AG09319 (cell line): ENCODE measurements at places on chromosomes 7 and 10.

DNA sequence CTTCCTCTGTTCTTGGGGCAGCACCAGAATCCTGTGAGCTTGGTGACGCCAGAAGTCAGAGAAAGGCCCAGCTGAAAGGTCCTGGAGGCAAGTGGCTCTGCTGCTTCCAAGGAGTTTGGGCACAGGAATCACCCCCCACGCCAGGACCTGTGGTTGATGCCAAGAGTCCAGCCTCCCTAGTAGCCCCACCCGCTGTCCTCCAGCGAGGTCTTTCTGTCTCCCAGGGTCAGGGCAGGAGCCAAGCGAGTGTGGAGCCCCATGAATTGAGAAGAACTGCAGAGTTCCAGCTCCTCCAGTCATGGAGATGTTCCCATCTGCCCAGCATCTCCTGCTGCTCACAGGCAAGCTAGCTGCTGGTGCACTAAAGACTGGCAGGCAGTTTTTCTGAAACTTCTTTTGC, 631.7 kb upstream of the MGMT start:
- DNase-seq: no peak

DNA sequence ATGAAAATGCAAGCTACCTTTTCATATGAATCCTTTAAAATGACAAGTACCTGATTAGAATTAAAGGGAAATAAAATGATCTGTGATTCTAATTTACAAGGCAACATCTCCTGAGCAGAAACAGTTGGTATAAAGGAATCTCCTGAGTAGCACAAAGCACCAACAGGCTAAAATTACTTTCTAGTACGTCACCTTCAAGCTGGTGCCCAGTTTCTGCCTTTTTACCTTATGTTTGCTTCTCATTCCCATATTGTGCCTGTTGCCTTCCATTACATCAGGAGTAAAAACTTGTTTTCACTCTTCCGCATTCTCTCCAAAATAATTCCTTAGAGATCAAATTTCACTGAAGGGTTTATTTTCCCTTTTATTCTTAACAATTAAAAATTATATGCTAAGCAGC, 587.1 kb upstream of the KCND2 start:
- no peak for DNase-seq

DNA sequence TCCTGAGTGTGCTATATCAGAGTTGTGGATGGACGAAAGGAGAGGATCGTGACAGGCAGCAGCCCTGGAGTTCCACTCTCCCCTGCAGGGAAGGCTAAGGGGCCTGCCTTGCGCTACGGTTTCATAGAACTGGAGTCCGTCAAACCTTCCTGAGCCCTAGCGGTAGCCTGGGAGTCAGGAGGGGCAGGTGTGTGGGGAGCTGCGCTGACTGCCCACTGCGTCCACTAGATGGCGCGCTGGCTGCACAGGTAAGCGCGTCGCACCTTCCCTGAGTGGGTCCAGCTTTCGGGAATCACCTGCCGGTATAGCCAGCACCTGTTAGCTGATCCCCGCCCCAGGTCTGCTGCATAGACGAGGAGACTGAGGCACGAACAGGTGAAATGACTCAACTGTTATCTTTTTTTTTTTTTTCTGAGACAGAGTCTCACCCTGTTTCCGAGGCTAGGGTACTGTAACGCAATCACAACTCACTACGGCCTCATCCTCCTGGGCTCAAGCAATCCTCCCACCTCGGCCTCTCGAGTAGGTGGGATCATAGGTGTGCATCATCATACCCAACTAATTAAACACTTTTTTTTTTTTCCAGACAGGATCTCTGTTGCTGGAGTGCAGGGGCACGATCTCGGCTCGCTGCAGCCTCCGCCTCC, 20.2 kb upstream of the BAIAP2L1 start:
- no peak for DNase-seq

- peak; percentile 66 for DNase-seq
These were observed 273.3 kb upstream of the LRGUK start for GRCh38 chr7:133853706-133854276.

DNA sequence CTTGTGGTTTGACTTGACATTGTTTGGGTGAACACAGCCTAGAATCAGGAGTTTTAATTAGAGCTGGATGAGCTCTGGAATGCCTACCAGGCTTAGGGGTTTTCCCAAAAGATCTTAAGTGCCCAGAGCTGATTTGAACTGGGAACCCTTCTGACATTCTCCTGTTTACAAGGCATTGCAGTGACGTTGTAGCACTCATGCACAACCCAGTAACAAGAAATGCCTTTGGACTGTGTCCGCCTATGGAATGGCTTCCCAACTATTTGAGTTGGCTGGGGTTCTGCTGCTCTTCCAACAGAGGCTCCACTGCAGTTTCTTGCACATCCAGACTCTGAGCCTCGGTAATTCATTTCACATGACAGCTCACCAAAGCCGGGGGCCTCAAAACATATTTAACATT, 76.7 kb upstream of the MKX start:
- DNase-seq: peak; percentile 75

DNA sequence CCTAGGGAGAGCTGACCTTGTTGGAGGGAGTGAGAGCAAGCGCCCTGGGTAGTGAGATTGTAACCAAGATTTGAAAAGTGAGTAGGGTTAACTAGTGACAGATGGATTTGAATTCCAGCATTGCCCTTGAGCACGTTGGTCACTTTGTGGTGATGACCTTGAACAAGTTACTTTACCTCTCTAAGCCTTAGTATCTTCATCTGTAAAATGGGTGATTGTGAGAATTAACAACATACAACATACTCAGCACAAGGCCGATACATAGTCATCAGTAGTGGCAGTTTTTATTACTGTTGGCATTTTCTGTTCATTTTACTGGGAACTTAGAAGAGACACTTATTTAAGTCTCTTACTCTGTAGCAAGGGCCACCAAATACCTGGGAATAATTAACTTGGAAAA, 25.5 kb downstream of the SNX10 start:
- no peak for DNase-seq

GRCh38 chr7:116698930-116699721, 27.1 kb downstream of the MET start:
- DNase-seq: no peak

DNA sequence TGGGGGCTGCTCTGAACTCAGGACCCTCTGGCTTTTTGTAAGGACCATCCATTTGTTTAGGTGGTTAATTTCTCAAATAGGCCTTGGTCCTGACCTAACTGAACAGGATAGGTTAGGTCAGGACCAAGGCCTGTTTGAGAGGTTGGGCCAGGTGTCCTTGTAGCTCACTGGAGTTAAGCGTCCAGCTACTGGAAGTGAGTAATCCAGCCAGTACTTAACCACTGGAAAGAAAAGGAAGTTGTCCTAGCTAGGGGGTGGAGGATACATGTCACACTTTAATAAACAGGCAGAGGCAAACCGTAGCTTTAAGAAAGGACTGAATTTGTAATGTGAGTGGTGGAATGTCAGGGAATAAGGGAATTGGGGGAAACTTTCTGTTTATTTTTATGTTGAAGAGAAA, 96.0 kb downstream of the GPR85 start:
- no peak for DNase-seq

DNA sequence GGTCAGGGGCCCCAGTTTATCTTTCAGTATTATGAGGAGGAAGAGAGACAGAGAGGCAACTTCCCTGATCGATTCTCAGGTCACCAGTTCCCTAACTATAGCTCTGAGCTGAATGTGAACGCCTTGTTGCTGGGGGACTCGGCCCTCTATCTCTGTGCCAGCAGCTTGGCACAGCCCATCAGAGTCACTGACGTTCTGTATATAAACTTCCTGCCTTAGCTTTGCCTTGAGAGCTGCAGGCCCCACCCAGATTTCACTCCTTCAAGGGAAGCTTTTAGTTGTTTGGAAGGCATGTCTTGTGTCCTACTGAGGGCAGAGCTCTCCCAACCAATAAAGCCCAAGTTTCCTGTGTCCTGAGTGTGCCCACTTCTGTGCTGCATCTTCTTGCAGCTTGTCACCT, 242.5 kb upstream of the PRSS58 start:
- no peak for DNase-seq

DNA sequence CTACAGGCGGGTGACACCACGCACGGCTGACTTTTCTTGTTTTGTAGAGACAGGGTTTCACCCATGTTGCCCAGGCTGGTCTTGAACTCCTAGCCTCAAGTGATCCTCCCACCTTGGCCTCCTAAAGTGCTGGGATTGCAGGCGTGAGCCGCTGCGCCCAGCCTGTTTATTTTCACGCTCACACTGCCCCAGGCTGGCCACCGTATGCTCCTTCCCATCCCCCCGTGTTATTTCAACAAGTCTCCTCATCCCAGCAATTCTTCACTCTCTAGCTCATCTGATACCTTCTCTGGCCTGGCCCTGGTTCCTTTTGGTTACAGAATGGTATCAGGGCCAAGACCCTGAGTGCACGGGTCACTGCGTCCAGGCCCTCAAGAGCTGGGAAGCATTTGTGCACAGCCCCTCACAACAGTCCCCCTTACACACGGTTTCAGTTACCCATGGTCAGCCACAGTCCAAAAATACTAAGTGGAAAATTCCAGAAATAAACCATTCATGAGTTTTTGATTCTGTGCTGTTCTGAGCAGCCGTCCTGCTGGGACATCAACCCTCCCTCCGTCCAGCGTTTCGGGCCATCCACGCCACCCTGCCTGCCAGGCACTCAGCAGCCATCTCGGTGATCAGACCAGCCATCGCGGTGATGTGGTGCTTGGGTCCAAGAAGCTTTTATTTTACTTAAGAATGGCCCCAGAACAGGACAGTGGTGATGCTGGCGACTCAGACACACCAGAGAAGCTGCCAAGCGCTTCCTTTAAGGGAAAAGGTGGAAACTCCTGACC, 8.9 kb downstream of the COX19 start:
- no peak for DNase-seq

- DNase-seq: peak; percentile 55
These were observed 210.1 kb downstream of the JCAD start for GRCh38 chr10:29849126-29849833.

DNA sequence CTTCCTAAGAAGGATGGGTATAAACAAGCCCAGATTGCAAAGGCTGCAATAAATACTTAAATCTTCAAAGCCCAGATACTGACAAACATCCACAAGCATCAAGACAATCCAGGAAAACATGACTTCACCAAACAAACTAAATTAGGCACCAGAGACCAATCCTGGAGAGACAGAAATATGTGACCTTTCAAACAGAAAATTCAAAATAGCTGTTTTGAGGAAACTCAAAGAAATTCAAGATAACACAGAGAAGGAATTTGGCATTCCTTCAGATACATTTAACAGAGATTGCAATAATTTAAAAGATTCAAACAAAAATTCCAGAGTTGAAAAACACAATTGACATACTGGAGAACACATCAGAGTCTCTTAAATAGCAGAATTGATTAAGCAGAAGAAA, 23.0 kb downstream of the GSDME start:
- DNase-seq: no peak

- DNase-seq: no peak
These were observed 79.4 kb upstream of the DDC start for GRCh38 chr7:50644586-50644985.
